ENCODE measurements at places on chromosomes 13 and 19. TPM values are rescaled to one million over a fixed set of nuclear protein-coding genes. Genes with fewer than 3 reads are reported as not detected.

The RGL3 gene
- polyA plus RNA-seq, result 16.1 TPM

The ALG11 gene
- polyA plus RNA-seq, result 4.3 TPM

The MPHOSPH8 gene
- 33.0 TPM for polyA plus RNA-seq

The SIGLECL1 gene
- not detected for polyA plus RNA-seq
